Subcutaneous adipose tissue (tissue), 4 donors: ENCODE measurements at places on chromosomes 2 and 18. TPM values are rescaled to one million over a fixed set of nuclear protein-coding genes. Genes with fewer than 3 reads are reported as not detected.

CNTNAP5 gene
- total RNA-seq, result not detected

OR6B2 gene
- total RNA-seq, result not detected

SP140 gene
- total RNA-seq, result 3.4 TPM

PRKCE gene
- 13.0 TPM for total RNA-seq

FAM168B gene
- total RNA-seq, result 87.9 TPM

IL36G gene
- not detected for total RNA-seq

CXCR4 gene
- 34.8 TPM for total RNA-seq

ITGB6 gene
- total RNA-seq, result not detected

RTP5 gene
- not detected for total RNA-seq

TWIST2 gene
- total RNA-seq, result 93.3 TPM

RNF152 gene
- total RNA-seq, result 17.2 TPM

NPHP1 gene
- 11.4 TPM for total RNA-seq

MDH1 gene
- 349 TPM for total RNA-seq

RBKS gene
- 3.1 TPM for total RNA-seq

SAG gene
- total RNA-seq, result not detected

PELI1 gene
- total RNA-seq, result 24.7 TPM

PROKR1 gene
- total RNA-seq, result 0.22 TPM

IL1RL1 gene
- total RNA-seq, result 15.8 TPM

ATAD2B gene
- total RNA-seq, result 26.6 TPM

ANKRD23 gene
- total RNA-seq, result 2.9 TPM

CRYGD gene
- not detected for total RNA-seq

GALR1 gene
- under 0.01 TPM for total RNA-seq

PKP4 gene
- total RNA-seq, result 29.6 TPM

L3MBTL4 gene
- 10.5 TPM for total RNA-seq

MEP1B gene
- total RNA-seq, result not detected

CPO gene
- total RNA-seq, result 2.4 TPM

LONRF2 gene
- 4.7 TPM for total RNA-seq

LHCGR gene
- total RNA-seq, result 1.1 TPM

ANKRD30BL gene
- total RNA-seq, result not detected

SERPINB13 gene
- not detected for total RNA-seq

UGT1A10 gene
- not detected for total RNA-seq

PLGLB1 gene
- 13.0 TPM for total RNA-seq

ATG16L1 gene
- total RNA-seq, result 22.0 TPM

EMX1 gene
- not detected for total RNA-seq

EGR4 gene
- total RNA-seq, result not detected

LYG2 gene
- total RNA-seq, result not detected

MFF gene
- 94.9 TPM for total RNA-seq

TNS1 gene
- total RNA-seq, result 360 TPM

RUFY4 gene
- 2.4 TPM for total RNA-seq

MOCOS gene
- total RNA-seq, result 3.9 TPM

GKN2 gene
- not detected for total RNA-seq

G6PC2 gene
- total RNA-seq, result not detected

SLC66A3 gene
- total RNA-seq, result 79.7 TPM

C2orf78 gene
- total RNA-seq, result not detected

FOXI3 gene
- not detected for total RNA-seq

CD8B2 gene
- not detected for total RNA-seq

TTN gene
- 59.8 TPM for total RNA-seq

ZCCHC2 gene
- 39.5 TPM for total RNA-seq
